NCI-H1417 (cell line): ENCODE measurements at places on chromosomes 6 and 20.

- DNase-seq, result no peak
These were observed 43.9 kb downstream of the ATG5 start for GRCh38 chr6:106281661-106282060.

- no peak for DNase-seq
These were observed 159.2 kb downstream of the MTFR2 start for GRCh38 chr6:136090929-136091328.

GRCh38 chr6:108927927-108928326 lies 79.7 kb downstream of the ARMC2 start:
- no peak for DNase-seq

- DNase-seq, result no peak
These were observed 34.7 kb downstream of the TAF4 start for GRCh38 chr20:62030834-62031434.
